Endothelial cell (in vitro differentiated cells): ENCODE measurements at places on chromosomes 7 and 10.

GRCh38 chr7:159137906-159138305 is 6.8 kb downstream of the VIPR2 start:
- no peak for DNase-seq

DNA sequence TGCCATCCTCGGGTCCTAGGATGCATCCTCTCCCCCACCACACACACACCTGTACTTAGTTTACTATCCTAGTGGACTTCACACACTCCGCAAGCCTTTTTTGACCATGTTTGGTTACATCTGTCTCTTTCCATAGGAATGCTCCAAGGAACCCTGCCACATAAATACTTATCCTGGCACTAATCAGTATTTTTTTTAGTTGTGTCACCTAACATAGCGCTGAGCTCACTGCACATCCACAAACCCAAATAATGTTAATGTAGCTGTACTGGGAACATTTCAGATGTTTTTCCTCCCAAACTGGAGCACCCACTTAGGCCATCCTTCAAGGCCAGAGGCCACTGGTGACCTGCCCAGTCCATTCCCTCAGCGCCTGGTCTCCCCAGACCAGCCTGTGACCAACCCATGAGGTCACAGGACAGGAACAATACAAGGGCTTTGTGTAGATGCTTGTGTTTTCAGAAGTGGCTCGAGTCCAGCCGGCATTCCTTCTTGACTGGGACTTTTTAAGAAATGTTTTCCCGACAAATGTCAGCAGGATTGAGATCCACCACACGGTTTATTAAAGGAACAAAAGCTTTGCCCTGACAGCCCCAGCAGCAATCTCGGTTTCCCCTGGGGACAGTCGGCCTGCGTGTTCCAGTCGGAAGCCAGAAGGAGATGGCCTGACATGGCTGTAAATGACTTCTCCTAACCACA is 181.4 kb downstream of the JCAD start:
- no peak for DNase-seq

DNA sequence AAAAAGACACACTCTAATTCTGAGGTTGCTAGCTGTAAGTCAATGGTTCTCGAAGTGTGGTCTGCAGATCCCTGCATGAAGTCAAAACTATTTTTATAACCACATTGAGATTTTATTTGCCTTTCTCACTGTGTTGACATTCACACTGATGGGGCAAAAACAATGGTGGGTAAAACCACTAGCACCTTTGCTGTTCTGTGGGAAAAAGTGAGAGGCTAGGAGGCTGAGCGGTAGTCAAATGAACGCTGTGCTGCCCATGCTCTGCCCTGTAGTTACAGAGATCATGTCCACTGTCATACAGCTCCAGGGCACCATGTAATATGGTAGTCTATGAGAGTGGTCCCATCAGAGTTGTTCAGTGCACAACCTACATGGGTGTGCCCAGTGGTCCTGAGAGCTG is 21.6 kb upstream of the PDCD4 start:
- no peak for DNase-seq

DNA sequence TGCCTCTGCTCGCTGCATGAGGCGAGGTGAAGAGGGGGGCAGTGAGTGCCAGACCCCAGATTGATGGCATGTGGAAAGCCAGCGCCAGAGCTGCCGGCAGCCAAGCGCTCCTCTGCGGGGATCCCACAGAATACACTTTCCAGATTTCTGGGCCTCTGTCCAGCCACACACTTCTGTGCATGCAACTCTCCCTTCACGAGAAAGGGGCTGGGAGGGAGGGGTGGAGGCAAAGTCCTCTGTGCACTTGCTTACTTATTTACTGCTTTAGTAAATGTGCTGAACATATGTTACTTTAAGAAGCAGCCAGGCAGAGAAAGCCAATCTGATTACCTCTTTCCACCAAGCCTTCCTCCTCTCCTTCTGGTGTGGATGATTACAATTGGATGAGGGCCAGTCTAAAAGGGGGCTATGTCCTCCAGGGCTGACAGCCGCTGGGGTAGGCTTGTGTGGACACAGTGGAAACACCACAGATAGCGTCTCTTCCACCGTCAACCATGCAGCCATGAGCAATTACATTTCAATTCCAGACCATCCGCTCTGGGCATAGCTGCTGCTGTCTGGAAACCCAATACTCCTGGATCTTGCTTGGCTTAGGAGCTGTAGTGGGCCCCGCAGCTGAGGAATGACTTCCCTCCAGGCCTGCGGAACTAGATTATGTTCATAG is 322.8 kb upstream of the ANKRD30A start:
- DNase-seq: no peak

DNA sequence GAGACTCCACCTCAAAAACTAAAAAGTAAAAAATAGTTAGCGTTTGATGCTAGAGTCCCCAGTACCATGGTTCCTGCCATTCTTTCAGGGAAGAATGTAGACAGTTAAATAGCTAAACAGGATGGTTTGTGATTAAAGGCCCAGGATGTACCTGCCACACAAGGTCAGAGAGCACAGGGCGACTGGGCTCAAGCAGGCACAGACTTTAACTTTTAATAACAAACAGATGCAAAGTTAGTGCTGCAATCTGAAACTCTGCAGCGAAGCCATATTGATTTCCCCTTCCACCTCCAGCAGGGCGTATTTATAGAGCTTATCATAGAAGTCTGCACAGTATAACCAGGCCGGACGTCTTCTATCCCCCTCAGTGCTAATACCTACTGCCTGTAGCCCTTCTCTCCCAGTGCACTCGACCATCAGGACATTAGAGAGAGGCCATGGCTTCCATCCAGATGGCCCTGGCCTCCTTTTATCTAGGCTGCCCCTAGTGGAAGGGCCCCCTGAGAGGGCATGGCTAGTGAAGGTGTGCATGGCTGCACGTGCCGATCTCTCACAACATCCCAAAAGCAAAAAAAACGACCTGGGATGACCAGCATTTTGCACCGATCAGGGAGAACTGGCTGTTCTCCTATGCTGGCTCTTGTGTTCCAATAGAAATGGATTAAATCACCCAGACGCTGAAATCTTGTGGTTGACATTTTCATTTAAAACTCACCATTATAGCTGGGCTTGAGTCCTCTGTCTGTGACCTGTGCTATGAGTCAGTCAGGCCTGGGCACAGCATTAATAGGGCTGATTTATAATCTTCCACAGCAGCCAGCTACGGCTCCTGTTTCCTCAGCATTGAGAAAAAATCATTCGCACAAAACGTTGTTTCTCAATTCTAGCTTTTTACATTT is 7.6 kb upstream of the BAG3 start:
- DNase-seq: no peak

DNA sequence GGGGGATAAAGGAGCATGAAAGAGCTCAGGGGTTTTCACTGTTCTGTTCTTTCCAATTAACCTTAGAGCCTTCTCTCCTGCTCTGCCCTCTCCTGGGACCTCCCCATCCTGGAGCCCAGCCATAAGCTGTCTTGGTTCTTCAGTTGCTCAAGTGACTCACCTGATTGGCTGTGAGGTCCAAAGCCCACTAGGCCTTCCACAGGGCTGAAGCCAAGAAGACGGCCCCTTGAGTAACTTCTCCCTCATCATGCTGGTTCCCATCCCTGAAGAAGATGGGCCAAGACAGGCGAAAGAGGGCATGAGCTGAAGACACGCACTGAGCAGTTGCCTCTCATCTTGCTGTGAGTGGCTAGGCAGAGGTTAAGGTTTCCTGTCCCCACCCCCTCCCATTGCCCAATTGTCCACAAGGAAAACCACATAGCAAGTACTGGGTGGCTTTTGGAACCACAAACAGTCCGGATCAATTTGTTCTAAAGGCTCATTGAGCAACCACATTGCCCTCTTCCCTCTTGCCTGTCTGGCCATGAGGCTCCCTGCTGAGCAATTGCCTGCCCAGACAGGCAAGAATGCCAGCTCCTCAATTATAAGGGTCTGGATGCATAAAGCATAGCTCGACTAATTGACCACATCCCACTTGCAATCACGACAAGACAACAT is 43.9 kb upstream of the GPAM start:
- no peak for DNase-seq

- no peak for DNase-seq
Measured at GRCh38 chr10:77062381-77062780, 575.2 kb downstream of the KCNMA1 start.
